ENCODE measurements at places on chromosomes 12 and 14.

DNA sequence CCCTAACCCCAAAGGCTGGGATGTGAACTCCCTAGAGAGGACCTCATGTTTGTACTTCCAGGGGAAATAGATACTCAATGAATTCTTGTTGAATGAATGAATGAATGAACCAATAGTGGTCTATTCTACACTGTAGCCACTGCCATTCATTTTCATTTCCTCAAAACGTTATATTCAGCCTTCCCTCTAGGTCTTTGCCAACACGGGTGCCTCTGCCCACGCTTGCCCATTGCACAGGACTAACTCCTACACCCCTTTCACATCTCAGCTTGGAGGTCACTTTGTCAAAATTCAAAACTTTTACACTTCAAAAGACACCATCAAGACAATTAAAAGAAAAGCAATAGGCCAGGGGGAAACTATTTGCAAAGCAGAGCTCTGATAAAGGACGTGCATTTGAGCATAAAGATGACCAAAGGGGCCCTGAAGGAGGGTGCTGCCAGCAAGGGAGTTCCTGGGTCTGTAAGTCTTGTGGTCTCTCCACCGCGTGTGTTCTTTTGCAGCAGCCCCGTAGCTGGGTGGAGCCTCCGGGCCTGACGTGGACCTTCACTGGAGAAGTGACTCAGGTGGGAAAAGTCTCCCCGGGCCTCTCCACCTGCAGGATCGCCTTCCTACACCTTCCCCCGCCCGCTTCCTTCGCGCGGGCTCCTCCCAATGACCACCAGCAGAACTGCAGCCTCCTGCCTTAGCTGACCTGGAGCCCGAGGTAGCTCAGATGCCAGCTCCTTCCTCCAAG lies 31.5 kb downstream of the TMEM63C start:
- peak; percentile 51 for DNase-seq

GRCh38 chr12:120457133-120457532 lies 10.9 kb downstream of the GATC start:
- peak; percentile 14 for DNase-seq

DNA sequence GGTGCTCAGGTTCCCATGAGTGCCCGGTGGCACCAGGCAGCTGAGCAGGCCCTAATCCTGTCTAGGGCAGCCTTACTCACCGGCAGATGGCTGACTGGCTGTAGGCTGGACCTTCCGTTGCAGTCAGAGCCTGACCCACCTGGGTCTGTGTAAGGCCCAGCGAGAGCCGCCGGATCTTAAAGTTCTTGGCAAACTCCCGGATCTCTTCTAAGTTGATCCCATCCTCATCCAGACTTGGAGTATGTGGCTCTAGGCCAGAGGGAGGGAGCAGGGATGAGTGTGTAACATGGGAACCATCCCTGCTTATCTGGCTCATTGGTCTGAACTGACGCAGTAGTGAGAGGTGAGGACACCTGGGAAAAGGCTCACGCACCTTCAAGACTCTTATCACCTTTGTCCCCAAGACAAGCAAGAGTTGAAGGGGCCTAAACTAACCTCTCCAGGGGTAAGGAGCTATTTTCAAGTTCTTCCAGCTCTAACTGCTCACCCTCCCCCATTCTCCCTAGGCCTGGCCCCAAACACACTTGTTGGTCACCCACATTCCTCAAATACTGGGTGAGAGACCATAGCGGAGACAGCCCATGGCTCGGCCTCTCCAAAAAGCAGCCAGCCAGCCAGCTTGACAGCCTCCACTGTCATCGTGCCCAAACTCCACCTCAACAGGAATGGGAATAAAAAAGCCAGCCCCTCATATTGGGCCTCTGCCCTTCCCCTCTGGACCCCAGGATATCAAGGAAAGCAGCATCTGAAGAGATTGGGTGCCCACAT lies 18.8 kb upstream of the TFCP2 start:
- DNase-seq = no peak

- no peak for DNase-seq
These were observed 13.7 kb downstream of the CALCOCO1 start for GRCh38 chr12:53713516-53713915.

GRCh38 chr12:129245769-129246168 lies 392.5 kb downstream of the GLT1D1 start:
- no peak for DNase-seq

- peak; percentile 86 for DNase-seq
These were observed 26.9 kb downstream of the ZFC3H1 start for GRCh38 chr12:71636704-71637115.

DNA sequence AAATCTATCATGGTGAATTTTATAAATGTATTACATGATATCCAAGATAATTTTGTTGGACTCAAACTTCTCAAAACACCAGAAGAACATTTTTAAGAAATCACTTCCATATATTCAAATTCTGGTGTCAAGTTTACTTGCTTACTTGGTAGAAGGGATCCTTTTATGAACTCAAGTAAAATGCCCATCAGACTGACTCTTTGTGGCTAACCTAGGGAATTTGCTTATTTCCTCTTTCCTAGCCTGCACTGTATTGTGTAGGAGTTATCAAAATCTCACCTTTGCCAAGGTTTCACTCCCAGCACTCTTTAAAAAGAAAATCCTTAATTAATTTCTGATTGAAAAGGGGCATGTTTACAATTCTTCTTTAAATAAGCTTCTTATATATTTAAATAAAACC lies 196.5 kb downstream of the DUSP6 start:
- no peak for DNase-seq

- DNase-seq = no peak
These were observed 7.6 kb downstream of the M6PR start for GRCh38 chr12:8941691-8942478.

DNA sequence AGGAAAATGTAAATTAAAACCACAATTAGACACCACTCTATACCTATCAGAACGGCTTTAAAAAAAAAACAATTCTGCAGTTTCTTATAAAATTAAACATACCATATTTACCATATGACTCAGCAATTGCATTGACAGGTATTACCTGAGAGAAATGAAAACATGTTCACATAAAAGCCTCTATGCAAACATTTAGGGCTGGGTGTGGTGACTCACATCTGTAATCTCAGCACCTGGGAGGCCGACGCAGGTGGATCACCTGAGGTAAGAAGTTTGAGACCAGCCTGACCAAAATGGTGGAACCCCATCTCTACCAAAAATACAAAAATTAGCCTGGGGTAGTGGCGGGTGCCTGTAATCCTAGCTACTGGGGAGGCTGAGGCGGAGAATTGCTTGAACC lies 41.1 kb downstream of the SPTB start:
- DNase-seq = no peak

DNA sequence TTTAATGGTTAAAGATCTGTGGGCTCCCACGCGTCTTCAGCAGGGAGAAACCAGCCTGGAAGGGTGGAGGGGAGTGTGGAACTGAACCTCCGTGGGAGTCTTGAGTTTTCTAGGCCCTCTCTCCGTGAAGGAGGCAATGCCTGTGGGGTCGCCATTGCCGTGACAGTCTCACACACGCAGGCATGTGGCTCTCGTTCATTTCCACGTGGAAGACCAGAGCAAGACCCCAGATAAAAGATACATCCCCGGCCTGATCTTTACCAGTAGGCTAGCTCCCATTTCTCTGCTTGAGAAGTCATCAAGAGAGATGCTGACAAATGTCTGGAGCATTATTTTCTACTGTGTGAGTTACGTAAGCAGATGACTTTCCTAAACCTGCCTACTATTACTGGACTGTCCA lies 491.7 kb upstream of the LMO3 start:
- no peak for DNase-seq

GRCh38 chr12:98725476-98726247 lies 80.6 kb downstream of the APAF1 start:
- DNase-seq = peak; percentile 84

DNA sequence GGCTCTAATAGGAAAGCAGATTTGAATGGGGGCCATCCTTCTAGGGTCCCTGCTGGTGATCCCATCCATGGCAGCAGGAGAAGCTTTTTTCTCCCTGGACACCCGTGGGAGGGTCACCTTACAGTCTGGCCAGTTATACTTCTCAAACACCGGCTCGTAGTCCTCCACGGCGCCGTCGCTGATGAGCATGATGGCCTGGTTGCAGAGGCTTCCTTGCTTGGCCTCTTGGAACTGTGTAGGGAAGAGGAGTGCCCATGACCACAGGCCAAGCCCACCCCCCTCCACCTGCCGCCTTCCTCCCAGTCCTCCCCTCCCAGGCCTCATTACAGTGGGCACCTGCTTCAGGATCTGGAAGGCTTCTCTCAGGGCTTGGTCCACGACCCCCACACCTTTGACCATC lies 33.8 kb downstream of the CACNA2D4 start:
- DNase-seq = no peak

- no peak for DNase-seq
These were observed 231.9 kb downstream of the SLC16A7 start for GRCh38 chr12:59827767-59828166.

DNA sequence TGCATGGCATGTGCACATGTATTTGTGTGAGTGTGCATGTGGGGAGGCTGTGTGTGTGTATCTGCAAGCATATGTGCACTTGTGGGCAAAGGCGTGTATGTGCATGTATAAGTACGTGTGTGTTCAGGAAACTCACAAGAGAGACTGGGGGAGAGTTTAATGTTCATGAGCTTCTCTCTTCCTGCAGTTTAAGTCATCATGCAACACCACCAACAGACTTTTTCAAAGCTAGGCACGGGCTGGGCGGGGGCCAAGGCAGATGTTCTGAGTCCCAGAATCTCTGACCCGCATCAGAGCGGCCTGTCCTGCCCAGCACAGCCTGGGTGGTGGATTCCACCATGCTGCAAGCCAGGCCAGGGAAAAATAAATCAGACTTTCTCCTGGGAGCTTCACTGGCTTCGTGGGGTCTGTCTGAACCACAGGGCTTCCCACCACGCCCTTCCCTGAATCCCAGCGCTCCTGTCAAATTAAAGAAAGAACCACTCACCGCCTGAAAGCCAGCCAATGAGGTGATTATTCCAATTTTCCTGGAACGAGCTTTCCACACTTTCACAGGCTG lies 75.7 kb downstream of the PITPNM2 start:
- DNase-seq = no peak

DNA sequence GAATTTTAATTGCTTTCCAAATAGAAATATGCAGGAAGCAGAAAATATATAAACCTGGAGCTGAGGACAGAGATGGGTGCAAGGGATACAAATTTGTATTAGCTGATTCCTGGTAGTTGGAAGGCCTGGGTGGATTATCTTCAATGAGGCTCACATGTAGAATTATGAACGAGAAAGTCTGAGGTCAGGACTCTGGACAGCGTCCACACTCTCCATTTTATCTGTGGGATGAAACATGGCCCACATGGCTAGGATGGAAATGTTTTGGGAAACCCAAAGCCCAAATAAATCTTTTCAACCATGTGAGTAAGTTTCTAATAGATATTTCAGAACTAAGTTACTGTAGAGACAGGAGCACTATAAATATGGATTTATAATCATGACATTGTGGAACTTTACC lies 256.1 kb downstream of the APAF1 start:
- peak; percentile 8 for DNase-seq

- no peak for DNase-seq
These were observed 86.9 kb downstream of the STAB2 start for GRCh38 chr12:103673891-103674375.

- DNase-seq = no peak
These were observed 126.1 kb downstream of the KCNK10 start for GRCh38 chr14:88196925-88197324.

DNA sequence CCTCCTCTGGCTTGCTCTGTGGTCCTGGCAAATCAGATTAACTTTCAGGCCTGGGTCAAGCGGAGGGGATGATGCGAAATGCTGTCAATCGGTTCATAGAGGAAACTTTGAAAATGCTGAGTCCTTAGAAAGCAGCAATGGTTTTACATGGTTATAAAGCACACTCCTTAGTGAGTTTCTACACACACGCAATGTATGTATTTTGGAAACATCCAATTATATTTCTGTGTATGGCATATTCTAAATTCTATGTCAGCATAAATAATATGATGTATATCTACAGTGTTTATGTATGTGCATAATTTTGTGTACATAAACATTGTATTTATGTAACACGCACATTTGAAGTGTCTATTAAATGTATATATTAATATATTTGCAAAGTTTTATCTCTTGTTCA lies 118.0 kb upstream of the ARID2 start:
- DNase-seq = no peak

- peak; percentile 76 for DNase-seq
These were observed 6.2 kb upstream of the PTGER2 start for GRCh38 chr14:52307905-52308304.

- peak; percentile 18 for DNase-seq
These were observed 107.0 kb downstream of the PAPLN start for GRCh38 chr14:73344319-73344718.

DNA sequence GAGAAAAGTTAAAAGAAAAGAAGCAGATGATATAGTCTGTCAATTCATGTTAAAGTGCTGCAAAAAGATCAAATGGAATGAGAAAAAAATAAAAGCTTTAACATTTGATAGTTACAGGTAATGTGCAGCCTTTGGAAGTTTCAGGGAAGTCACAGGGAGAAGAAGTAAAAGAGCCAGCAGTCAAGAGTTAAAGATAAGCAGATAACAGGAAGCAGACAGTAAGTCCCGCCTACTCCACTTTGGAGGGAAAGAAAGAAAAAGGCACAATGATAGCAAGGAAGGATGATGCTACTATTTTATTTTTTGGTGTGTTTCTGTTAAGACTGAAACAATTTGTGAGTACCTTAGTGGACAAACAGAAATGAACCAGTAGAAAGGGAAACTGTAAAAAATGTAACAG lies 111.1 kb upstream of the KRR1 start:
- no peak for DNase-seq

- peak; percentile 17 for DNase-seq
These were observed 191.6 kb upstream of the E2F7 start for GRCh38 chr12:77256956-77257355.

DNA sequence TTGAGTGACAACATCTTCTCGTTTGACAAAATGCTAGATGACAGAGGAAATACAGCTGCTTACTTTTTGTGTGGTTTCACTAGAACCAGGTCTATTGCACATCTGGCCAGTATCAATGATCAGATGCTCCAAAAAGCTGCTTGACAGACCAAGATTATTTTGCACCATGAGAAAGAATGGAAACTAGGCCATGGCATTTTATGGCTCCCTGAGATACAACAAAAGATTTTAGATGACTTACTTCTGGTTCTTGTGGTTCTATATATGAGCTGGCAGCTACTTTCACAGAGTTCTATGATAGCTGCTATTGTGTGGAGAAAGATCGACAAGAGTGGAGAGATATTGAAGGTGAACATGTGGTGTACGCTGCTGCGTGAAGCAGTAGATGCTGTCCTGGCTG lies 25.9 kb upstream of the PPFIBP1 start:
- no peak for DNase-seq

DNA sequence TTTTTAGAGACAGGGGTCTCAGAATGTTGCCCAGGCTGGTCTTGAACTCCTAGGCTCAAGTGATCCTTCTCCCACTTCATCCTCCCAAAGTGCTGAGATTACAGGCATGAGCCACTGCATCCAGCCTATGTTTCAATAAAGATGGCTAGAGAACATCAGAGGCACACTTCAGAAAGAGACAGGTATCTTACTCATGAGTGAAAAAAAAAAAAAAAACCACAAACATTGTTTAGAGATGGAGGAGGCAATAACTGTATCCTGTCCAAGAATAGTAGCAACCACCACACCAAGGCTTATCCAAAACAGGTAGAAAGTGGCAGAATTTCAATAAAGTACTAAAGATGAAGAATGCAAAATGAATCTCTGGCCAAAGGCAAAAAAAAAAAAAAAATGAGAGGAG lies 30.3 kb downstream of the EEA1 start:
- peak; percentile 62 for DNase-seq

- no peak for DNase-seq
These were observed 50.1 kb downstream of the CCDC88C start for GRCh38 chr14:91367173-91368171.
